ENCODE measurements at places on chromosomes 5 and 9.

GRCh38 chr9:124475158-124475867, 25.1 kb downstream of the ADGRD2 start:
- no peak for DNase-seq

DNA sequence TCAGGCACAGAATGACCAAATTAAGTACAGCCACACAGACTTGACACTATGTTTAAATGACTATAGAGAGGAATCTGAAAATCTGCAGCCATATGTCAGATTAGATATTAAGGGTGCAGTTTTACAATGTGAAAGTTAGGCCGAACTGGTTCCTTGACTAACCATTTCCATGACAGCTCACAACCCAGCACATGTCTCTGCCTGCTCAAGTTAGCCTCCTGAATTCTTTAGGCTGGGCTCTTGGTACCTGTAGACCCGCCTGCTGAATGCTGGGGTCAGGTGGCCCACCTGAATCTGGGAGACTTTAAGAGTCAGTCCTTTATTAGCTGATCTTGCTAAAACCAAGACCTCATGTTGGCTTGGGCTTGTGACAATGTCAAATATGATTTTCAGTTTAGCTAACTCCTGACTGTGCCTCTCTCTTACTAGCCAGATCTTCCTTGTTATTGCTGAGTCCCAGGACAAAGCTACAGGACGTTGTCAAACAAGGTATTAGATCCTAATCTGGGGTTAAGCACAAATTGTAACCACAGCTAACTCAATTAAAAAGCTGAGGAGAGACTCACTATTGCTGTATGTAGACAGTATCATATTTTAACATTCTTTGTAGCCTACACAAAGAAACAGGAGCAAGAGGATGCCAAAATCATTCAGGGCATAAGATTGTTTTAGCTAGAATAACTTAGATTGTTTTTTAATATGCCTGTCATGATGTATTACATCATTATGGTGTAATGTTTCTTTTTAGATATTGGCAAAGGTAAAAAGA, 490.9 kb downstream of the SEMA5A start:
- no peak for DNase-seq

- DNase-seq, result no peak
Observed at GRCh38 chr9:97405551-97405950, 6.3 kb upstream of the TDRD7 start.

DNA sequence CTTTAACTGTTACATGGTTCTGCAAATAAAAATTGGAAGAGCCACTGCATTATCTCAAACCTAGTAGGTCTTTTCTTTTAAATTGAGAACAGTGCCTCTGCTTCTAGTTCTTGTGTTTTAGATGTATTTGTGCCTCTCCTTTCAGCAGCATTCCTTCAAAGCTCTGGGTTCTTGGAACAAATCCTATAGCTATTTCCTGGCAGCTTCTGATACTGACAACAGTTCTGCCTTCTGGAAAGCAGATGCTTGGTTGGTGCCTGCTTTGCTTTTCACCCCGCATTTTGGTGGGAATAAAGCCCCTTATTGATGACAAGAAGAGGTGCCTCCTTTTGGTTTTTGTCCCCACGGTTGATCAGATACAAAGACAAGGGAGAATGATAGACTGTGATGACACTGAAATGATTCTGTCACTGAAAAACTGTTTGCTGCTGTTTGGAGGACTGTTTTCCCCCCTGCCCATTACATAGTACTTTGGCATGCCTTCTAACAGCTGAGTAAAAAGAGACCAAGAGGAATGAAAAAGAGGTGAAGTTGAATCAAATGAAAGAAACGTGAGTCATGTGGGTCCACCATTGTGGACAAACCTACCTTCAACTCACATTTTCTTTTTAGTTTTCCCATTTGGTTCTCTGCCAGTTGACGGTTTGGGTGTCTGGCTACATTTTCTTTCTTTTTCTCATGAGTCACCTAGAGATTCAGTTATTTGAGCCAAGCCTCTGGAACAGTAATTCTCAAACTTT, 5.6 kb downstream of the PTCD2 start:
- DNase-seq, result no peak

GRCh38 chr5:58543723-58544122, 39.2 kb upstream of the RAB3C start:
- no peak for DNase-seq

DNA sequence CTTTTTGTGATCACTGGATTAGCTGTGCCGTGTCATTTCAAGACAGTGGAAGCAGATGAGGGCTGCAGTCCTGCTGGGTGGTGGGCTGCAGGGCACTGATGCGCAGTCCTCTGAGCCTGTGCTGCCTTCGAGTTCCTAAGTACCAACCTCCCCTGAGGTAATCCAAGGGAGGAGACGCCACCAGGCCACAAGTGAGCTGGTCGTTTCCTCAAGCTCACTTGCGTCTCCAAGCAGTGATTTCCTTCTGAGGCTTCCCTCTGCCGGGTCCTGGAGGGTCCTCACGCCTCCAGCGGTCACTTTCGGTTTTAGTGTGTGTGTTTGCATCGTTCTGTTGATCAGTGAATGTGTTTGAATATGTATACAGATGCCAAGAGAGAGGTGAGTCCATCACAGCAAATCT, 115.7 kb downstream of the TRIO start:
- DNase-seq, result no peak

- DNase-seq, result no peak
Observed at GRCh38 chr5:116242343-116242742, 157.5 kb downstream of the COMMD10 start.

DNA sequence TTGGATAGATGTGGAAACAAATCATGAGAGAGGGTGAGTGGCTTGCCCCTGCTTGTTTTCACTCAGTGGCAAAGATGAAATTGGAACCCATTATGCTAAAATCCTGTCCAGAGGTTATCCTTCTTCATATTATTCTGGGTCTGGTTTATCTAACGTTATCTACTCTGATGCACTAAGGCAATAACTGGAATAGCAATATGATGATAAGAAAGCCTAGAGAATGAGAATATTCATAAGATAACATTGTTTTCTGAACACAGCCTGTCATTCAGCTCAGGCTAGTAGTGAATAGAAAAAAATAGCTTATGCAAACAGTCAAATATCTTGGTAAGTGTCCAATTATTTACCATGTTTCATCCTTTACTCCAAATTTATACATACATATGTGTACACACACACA, 132.0 kb upstream of the C6 start:
- DNase-seq, result no peak

GRCh38 chr5:164319161-164319560, 813.7 kb downstream of the MAT2B start:
- DNase-seq, result no peak

DNA sequence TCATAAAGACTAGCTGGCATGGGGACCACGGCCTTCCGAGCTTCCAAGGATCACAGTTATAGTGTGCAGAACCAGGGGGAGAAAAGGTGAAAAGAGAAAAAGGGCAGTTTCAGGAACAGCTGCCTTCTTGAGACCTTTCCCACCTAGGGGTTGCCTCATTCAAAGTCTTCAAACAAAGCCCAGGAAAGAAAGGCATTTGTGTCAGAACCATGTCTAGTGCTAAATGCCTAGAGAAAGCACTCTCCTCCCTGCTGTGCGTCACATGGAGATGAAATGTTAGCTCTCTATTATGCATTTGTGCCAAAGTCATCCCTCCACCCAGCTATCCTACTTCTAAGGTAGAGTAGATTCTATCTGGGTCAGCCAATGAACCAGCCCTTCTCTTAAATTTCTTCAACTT, 1037.3 kb upstream of the WWC1 start:
- DNase-seq, result no peak

GRCh38 chr5:153711755-153712154, 221.3 kb downstream of the GRIA1 start:
- DNase-seq, result no peak

GRCh38 chr5:139138809-139139208, 59.4 kb downstream of the SIL1 start:
- DNase-seq, result no peak

DNA sequence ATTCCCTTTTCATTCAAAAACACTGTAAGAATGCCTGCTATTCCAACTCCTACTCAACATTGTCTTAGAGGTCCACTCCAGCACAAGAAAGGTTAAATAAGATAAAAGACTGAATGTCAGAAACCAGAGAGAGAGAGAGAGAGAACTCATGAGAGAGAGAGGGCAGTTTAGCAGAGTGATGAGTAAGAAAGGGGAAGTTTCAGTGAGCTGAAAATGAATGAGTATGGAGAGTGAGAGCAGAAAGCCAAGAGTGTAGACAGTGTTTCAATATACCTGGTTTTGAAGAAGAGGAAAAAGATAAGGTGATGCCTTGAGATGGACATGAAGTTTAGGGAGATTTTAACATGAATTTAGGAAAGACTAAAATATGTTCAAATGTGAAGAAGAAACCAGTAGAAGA, 528.0 kb upstream of the SEMA6A start:
- DNase-seq, result no peak

DNA sequence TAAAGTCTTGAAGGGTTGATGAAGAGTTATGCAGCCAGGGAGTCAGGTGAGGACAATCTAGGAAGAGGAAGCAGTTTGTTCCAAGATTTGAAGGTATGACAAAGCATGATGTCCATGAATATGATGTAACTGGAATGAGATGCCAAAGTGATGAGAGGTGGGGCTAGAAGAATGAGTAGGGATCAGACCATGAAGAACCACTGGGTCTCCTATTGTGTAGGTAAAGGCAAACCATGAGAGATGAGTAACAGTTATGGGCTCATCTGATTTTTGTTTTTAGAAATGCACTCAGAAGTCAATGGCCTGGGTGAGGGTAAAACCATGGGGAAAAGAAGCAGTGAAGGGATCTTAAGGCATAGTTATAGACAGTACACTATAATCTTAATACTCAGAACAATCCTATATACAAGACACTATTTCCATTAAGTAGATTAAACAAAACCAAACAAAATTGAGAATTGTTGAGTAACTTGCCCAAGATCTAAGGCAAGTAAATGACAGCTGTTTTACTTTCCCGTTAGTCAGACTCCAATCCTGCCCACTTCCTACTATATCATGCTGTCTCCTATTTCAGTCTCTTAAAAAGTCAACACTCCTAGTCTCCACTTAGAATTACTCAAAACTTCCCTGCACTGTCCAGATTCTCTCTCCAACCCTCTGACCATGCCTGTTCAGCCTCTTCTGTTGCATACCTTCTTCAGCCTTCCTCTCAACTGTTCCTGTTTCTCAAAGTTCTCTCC, 393.8 kb upstream of the MEF2C start:
- no peak for DNase-seq
